Activated naive CD4-positive, alpha-beta T cell treated with anti-CD3 and anti-CD28 coated beads for 36 hours (primary cell): ENCODE measurements at places on chromosomes 5 and 9.

DNA sequence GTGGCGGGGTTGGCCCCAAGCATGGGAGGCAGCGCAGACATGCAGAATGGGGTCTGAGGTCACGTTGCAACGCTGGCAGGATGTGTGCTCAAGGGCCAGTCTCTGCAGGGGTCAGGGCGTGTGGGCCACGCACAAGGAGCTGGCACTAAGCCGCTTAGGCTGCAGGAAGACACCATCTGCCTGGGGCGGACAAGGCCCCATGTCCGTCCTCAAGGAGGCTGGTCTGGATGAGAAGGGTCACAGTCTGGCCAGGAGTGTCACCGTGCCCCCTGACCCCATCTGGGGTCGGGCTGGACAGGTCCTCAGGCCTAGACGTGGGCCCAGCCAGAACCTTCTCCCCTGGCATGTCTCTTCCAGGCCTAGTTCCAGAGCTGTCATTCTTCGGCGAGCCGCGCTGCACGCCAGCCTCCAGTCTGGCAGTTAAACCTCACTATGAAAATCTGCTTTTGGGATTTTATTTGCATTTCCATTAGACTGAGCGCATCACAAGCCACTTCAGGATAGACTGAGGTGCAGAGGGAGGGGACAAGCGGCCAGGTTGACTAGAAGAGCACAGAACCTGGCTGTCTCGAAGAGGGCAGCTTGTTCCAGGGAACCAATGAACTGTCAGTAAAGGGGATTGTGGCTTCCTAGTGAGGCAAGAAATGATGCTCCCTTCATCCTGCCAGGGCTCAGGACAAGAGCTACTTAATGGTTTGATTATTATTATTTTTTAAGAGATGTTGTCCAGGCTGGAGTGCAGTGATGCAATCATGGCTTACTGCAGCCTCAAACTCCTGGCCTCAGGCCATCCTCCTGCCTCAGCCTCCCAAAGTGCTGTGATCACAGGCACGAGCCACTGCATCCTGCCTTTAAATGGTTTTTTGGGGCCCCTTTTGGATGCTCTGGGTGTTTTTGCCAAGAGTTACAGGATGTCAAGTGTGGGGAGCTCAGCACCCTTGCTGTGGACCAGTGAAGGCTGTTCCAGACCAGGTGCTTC is 4.3 kb downstream of the BRD3OS start:
- no peak for DNase-seq

GRCh38 chr5:171955761-171956160 is 50.7 kb downstream of the FBXW11 start:
- no peak for DNase-seq

DNA sequence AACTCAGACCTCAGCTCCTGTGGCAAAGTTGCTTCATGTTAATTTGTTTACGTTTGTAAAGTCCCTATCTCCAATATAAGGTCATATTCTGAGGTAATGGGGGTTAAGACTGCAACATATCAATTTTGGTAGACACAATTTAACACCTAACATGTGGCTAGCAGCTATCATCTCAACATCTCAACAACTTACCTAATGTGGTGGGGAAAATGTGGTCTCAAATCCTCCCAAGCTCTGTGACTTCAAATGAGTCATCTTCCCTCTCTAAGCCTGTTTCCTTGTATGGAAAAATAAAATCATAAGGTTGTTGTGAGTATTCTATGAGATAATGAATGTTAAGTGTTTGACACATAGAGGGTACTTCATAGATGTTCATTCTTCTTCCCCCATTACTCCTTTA is 443.3 kb downstream of the CDK5RAP2 start:
- DNase-seq, result no peak

GRCh38 chr5:163505049-163505367 is 411 bp upstream of the MAT2B start:
- no peak for DNase-seq

- DNase-seq, result no peak
These were observed 115.5 kb downstream of the PTTG1 start for GRCh38 chr5:160537116-160537515.
